ENCODE measurements at places on chromosomes 7 and 10. TPM values are rescaled to one million over a fixed set of nuclear protein-coding genes. Genes with fewer than 3 reads are reported as not detected.

DNA sequence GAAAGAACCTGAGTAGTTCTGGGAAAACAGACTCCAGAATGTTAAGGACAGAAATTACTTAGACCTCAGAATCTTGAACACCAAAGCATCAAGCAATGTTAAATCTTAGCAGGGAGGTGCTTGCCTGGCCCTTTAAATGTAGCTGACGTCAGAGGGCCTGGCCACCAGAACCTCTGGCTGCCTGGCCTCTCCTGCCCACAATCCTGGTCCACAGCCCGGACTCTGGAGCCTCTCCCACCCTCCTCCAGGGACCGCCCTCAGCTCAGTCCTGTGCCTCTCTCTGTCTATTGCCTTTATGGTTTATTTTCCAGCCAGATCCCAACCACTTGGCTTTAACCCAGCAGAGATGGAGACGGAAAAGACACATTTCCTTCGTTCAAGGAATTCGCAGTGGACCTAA is 42.2 kb upstream of the EGR2 start:
- peak; percentile 81 for DNase-seq

GRCh38 chr7:118330388-118330787 is 105.9 kb downstream of the ANKRD7 start:
- DNase-seq = no peak

Gene LIPM
- total RNA-seq = not detected

GRCh38 chr10:92847202-92847864 is 987 bp upstream of the EXOC6 start:
- DNase-seq = no peak

DNA sequence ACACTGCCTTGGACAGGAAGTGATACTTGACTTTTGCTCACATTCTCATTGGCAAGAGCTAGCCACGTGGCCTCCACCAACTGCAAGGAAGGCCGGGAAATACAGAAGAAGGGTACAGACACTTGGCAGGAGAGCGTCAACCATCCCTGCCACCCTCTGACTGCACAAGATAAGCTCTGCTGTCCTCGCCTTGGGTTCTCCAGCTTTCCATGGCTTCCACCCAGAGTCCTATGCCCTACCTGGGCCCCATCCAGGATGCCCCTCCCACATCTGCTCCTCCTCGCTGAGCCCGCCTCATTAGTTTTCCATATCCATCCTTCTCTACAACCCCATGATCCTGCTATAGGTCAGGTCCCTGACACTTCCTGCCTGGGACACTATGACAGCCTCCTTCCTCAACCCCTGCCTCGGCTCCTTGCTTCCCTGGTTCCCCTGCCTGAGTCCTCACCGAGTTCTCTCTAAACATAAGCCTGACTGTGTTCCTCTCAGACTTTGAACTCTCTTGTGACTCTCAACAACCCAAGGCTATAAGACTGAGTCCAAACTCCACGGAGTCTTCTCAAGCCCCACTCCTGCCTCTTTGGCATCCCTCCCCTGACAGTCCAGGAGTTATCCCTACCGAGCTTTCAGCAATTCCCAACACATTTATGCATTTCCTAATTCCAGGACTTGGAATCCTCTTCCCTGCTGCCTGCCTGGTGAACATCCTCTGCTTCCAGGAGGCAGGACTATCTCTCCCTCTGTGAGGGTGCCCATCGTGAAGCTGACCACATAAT is 23.2 kb upstream of the GDF10 start:
- no peak for DNase-seq

DNA sequence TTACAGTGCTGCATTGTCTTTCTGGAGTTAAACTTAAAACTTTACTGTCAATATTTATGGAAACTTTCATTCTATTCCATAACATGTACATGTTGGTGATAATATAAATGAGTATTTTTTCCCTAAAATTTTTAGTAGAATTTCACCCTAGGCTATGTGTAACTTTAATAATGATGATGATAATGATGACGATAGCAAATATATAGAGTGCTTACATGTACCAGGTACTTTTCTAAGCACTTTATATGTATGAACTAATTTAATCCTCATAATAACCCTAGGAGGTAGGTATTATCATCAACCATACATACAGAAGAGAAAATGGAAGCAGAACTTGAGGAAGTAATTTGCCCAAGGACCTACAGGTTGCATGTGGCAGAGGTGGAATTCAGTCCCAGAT is 85.6 kb downstream of the LRRTM3 start:
- no peak for DNase-seq

- DNase-seq = peak; percentile 59
Measured at GRCh38 chr10:16941870-16942269, 124.6 kb upstream of the RSU1 start.

Gene NOLC1
- total RNA-seq = 84.1 TPM

GRCh38 chr7:98110249-98111022 is 3.8 kb downstream of the LMTK2 start:
- no peak for DNase-seq

- no peak for DNase-seq
Measured at GRCh38 chr10:23754179-23754578, 315.3 kb downstream of the OTUD1 start.

Gene CCZ1B
- 54.4 TPM for total RNA-seq

GRCh38 chr10:97204826-97205679 is 19.3 kb upstream of the SLIT1 start:
- no peak for DNase-seq

- DNase-seq = no peak
Measured at GRCh38 chr10:132064771-132065437, 842 bp upstream of the JAKMIP3 start.

DNA sequence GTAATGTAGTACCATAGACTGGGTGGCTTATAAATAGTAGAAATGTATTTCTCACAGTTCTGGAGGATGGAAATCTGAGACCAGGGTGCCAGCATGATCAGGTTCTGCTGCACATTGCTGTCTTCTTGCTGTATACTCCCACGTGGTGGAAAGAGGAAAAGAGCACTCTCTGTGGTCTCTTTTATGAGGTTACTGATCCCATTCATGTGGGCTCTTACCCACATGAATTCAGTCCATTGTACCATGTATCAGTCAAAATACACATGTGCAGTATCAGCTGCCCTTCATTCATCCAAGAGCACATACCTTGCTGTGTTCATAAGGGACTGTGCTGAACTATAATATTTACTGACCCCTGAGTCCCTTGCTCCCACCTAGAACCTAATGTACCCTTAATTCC is 17.1 kb downstream of the PNLIPRP2 start:
- no peak for DNase-seq

- peak; percentile 12 for DNase-seq
Measured at GRCh38 chr10:18104223-18104872, 35.9 kb upstream of the CACNB2 start.

Gene SFTPA1
- not detected for total RNA-seq

GRCh38 chr10:113007821-113008220 is 57.8 kb downstream of the TCF7L2 start:
- DNase-seq = no peak

GRCh38 chr7:141359262-141359661 is 191.9 kb upstream of the AGK start:
- no peak for DNase-seq

- no peak for DNase-seq
Measured at GRCh38 chr7:44107116-44107960, 3.2 kb downstream of the AEBP1 start.

GRCh38 chr10:133276435-133277201 is at the start of gene ADAM8:
ADAM8 (minus strand) TSS chr10:133276868; CDS start chr10:133276817, 51 bp downstream.
- no peak for DNase-seq

GRCh38 chr7:49778731-49779270 is 5.4 kb downstream of the VWC2 start:
- no peak for DNase-seq

GRCh38 chr7:88458279-88458678 is 151.6 kb upstream of the STEAP4 start:
- DNase-seq = no peak

Gene FAM204A
- 60.2 TPM for total RNA-seq

GRCh38 chr10:90276894-90277475 is 575.6 kb downstream of the KIF20B start:
- peak; percentile 52 for DNase-seq

Gene ADAM22
- 1.5 TPM for total RNA-seq

DNA sequence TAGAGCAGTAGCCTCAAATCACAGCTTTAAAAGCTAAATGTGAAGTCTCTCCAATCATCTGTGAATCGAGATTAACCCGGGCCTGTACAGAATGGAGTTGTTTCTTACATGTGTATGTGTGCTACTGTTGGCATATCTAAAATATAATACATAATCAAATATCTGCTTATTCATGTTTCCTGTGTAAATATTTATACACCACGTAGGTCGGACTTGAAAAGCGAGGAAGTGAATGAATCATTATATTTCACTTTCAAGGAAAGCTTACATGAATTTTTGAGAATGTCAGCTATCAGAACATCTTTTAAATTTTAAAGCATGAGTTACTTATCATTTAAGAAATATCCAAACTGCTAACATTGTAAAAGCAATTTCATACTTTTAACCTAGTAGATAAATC is 233.3 kb downstream of the SLC25A13 start:
- peak; percentile 8 for DNase-seq

Gene TRPV5
- total RNA-seq = not detected

DNA sequence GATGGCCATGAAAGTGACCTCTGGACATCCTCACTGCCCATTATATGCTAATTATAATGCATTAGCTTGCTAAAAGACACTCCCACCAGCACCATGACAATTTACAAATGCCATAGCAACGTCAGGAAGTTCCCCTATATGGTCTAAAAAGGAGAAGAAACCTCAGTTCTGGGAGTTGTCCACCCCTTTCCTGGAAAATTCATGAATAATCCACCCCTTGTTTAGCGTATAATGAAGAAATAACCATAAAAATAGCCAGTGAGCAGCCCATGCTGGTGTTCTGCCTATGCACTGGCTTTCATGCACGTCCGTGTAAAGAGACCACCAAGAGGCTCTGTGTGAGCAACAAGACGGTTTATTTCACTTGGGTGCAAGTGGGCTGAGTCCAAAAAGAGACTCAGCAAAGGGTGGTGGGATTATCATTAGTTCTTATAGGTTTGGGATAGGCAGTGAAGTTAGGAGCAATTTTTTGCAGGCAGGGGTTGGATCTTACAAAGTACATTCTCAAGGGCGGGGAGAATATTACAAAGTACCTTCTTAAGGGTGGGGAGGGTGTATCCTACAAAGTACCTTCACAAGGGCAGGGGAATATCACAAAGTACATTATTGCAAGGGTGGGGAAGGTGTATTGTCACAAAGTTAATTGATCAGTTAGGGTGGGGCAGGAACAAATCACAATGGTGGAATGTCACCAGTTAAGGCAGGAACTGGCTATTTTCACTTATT is 45.6 kb downstream of the LBX1 start:
- DNase-seq = no peak

Gene NPM3
- 40.7 TPM for total RNA-seq

DNA sequence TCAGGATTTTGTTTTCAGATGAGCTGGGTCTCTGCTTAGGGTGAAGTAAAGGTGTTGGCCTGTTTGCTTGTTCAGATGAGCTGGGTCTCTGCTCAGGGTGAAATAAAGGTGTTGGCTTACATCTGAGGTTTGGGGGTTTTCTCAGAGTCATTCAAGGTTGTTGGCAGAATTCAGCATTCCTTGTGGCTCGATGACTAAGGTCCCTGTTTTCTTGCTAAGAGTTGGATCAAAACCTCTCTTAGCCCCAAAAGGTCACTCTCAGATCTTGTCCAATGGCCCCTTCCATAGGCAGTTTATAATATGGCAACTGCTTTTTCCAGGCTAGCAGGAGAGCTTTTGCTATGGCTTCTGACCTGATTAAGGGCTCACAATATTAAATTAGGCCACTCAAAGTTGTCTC is 106.6 kb downstream of the ADAM22 start:
- peak; percentile 78 for DNase-seq

Gene RNF32
- 2.7 TPM for total RNA-seq

DNA sequence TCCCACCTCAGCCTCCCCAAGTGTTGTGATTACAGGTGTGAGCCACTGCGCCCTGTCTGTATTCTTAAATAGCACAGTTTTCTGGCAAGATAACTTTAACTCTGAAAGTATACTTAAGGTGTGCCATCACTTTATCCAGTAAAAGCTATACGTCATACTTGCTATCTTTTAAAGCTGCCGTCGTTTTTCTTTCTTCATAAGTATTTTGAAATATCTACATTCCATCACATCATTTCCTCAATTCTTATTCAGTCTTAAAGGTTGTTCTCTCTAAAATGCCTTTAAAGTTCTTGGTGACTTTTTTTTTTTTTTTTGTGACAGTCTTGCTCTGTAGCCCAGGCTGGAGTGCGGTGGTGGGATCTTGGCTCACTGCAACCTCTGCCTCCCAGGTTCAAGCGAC is 34.7 kb downstream of the PTPN12 start:
- no peak for DNase-seq

DNA sequence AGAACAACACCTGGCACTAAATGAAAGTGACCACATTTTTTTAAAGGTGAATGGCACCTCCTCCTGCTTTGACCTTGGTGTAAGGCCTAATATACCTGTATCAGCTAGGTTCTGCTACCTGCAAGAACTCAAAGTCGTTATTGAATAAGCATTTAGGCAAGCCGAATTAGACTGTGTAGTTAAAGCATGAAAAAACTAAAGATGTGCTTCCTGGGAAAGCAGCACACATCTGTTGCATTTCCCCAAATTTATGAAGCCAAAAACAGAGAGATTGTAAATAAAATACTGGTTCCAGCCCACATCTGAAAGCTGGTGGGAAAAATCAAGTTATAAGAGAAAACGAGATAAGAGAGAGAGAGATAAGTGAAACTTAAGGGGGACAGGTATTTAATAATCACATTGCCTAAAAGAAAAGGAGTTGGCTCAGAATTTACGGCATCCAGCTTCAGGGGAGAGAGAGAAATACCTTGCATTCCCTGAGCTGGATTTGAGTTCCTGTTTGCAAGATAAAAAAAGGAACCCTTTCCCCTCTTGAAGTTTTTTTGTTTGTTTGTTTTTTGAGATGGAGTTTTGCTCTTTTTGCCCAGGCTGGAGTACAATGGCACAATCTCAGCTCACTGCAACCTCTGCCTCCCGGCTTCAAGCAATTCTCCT is 1.8 kb upstream of the XPNPEP1 start:
- no peak for DNase-seq

Gene ANKRD61
- 0.18 TPM for total RNA-seq

Gene CLCN1
- total RNA-seq = not detected

DNA sequence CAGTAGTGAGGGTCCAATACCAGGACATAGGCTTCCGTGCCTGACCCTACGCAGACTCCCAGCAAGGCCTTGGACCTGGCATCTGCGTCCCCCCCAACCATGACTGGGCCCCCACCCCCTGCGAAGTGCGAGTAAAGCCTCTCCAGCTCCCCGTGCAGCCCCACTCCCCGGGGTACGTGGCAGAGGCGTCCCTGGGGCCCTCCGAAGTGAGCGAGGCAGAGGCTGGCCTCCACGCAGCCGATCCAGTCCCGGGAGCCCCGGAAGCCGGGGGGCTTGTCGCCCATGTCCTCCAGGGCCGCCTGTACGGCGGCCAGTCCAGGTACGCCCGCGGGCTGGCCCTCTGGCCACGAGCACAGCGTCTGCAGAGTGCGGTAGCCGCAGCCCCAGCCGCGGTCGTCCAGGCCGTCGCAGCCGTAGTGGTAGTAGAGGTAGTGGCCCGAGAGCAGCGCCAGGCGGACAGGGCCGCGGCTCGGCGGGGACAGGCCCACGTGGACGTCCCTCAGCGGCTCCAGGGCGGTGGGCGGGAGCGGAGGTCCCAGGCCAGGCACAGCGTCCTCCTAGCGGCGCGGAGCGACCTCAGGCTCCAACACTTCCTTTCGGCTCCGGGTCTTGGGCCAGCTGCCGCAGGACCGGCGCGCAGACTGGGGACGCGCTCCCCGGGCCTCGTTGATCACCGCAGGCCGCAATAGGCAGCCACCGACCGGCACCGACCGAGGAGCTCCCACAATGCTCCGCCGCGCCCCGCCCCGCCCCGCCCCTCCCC is at the start of gene UFSP1:
Gene UFSP1, minus strand, starts transcription at position 728 of the 763 bp plus-strand sequence. Its CDS starts 444 bp downstream, at position 284.
- no peak for DNase-seq
